ENCODE measurements at places on chromosomes 3 and 15.

DNA sequence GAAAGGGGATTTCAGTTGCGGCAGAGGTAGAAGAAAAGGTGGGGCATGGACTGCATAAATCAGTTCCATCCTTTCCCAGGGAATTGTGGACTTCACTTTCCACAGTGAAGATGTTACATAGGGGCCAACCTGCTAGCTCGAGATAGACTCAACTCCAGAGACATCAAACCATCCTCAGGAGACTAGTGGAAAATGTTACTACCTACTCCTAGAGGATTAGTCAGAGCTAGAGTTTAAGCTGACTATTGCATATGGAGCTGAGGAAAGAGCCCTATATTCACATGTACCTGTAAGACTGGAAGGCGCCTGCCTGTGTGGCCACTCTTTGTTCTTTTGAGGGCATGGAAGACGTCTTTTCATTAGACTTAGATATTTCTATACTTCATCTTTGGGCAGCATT, 69.2 kb downstream of the KLHL25 start:
- no peak for DNase-seq

- DNase-seq: no peak
Observed at GRCh38 chr3:24018784-24019570, 73.9 kb downstream of the NR1D2 start.

- DNase-seq: peak; percentile 44
Observed at GRCh38 chr3:118628704-118629341, 405.8 kb downstream of the IGSF11 start.

- no peak for DNase-seq
Observed at GRCh38 chr3:61372723-61373122, 121.5 kb upstream of the FHIT start.

- no peak for DNase-seq
Observed at GRCh38 chr15:73647259-73648013, 14.2 kb upstream of the NPTN start.

- DNase-seq: peak; percentile 34
Observed at GRCh38 chr3:152257563-152258035, 11.1 kb upstream of the MBNL1 start.

GRCh38 chr3:105553851-105554250, 187.1 kb downstream of the ALCAM start:
- no peak for DNase-seq

DNA sequence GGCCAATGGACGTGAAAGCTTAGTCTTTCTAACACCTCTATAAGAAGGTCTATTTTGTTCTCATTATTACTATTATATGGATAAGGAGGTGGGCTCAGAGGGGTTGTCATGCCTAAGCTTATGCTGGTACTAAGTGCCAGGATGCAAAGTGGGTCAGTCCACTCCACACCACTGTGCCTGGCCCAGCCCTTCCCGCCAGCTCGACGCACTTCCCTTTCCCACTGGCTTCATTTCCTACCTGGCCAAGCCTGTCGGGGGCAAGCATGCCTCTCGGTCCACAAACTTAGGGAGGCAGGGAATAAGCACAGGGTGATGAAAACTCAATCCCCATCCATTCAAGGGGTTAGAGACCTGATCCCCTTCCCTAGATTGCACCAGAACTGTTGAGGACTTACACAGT, 5.9 kb upstream of the SYNM start:
- no peak for DNase-seq

DNA sequence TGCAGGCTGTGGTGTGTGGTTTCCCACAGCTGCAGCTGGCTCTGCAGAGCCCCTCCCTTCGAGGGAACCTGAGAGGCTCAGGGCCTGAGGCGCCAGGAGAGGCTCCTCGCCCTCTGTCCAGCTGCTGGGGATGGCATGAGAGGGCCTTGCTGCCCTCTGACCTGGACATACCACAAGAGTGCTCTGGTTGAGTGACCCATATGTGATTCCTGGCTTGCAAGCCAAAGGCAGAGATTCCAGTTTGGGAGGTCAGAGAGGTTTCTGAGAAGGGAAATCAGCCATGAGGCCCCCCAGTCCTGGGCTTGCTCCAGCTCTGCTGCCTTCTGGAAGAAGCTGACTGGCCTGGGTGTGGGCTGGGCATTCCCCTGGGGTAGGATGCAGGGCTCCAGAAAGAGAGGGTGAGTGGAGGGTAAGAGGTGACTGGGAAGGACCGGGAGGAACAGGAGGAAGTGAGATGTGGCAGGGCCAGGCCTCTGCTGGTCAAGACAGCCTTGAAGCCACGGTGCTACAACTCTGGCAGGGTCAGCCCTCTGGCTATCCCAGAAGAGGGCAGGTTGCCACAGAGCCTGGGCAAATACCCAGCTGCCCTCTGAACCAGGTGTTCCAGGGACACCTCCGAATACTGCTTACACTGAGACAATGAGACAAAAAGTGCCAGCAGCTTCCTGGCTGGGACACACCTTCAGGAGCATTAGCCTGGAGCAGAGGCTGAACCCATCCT, 16.0 kb upstream of the SRP14 start:
- peak; percentile 75 for DNase-seq

DNA sequence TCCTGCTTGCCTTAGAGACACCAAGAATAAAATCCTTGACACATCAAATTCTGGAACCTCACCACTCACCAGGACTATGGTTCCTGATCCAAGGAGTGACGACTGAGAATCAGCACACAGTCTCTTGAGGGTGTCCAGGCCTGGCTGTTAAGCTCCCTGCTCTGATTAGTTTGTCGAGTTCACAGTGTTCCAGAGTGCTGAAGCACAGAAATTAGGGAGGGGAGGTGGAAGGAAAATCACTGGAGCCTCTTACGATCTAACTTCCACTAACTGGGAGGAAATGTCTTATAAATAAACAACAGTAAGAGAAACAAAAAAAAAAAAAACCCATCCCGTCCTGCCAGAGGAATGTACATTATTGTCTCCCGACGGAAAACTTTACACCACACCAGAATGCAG, 330.2 kb downstream of the TIGIT start:
- DNase-seq: no peak

- DNase-seq: no peak
Observed at GRCh38 chr3:128222796-128223385, 69.6 kb downstream of the EEFSEC start.

DNA sequence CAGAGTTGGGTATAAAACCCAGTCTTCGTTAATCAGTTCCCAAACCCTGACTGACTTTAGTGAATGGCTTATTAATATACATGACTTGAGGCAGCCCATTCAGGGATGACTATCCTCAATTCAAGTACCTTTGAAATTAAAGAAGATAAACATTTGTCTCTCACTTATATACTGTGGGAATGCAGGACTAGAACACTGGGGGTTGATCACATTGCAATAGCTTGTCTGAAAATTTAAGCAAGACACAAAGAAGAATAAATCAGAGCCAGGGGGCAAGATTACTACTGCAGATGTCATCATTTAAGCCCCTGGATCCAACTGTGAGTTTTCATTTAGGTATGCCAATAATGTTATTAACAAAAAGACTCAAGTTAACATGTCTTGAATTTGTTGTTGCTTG, 647.7 kb downstream of the ZPLD1 start:
- DNase-seq: no peak

DNA sequence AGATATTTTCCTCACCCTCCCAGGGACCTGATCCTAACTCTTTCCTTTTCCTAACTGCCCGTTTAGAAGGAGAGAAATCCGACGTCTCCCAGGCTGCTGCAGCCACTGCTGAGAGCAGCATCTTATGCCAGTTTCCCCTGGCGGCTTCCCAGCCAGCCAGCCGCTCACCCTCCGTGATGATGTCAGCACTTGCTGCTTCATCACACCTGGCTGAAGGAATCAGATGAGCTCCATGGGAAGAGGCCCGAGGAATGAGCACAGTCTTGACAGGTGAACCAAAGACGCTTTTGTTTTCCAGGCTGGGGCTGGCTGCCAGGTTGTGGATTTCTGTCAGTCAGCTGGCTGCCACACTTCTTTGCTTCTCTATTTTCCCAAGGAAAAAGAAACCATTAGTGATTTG, 445.1 kb upstream of the RBMS3 start:
- no peak for DNase-seq

- DNase-seq: no peak
Observed at GRCh38 chr3:178002113-178002512, 534.1 kb upstream of the KCNMB2 start.

DNA sequence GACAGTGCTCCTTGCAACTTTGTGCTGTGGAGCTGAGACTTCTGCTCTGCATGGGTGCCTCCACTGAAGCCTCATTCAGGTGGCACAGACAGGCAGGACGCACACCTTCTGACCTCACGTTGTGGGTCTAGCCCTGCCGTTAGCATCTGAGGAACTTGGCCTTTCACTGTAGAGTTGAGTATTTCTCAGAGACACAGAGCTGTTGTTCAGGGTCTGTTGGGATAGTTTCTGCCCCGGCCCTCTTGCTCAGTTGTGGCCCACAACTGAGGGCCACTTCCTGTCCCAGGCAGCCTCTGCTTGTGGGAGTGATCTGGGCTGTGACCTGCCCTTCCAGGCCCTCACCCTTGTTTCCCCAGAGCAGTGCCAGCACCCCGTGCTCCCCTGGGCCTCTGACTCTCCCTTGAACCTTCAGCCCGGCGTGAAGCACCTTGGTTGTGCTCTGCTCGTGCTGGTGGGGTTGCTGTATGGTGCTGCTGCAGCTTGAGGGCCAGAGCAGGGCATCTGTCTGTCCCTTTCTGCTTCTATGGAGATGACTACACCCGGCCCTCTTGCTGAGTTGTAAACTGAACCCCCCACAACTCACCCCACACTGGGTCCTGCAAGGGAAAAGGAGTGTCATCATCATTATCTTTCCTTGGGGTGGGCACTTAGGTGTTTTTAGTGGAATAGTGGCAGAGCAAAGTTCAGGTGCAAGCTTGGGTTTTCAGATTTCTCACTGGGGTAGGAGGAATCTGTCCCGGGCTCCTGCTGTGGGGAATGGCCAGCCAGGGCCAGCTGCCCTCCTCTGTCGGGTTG, 11.7 kb downstream of the BAHD1 start:
- peak; percentile 45 for DNase-seq

DNA sequence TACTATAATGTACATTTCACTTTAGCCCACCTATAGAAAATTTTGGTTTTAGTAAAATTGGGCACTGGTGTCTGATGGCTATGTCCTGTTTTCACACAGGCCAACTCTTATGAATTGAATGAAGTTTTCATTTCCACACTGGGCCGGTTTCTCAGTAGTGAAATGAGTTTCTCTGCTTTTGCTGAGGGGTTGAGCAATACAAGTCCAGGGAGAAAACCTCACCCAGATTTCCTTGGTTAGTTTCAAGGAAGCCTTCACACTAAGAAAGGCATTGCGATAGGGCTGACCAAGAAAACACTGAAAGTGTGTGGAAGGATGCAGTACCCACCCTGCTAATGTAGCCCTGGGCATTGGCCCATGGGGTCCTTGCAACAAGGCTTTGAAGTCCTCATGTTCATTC, 331.5 kb upstream of the CFAP20DC start:
- no peak for DNase-seq

GRCh38 chr3:47344971-47345370, 35.9 kb upstream of the PTPN23 start:
- no peak for DNase-seq

DNA sequence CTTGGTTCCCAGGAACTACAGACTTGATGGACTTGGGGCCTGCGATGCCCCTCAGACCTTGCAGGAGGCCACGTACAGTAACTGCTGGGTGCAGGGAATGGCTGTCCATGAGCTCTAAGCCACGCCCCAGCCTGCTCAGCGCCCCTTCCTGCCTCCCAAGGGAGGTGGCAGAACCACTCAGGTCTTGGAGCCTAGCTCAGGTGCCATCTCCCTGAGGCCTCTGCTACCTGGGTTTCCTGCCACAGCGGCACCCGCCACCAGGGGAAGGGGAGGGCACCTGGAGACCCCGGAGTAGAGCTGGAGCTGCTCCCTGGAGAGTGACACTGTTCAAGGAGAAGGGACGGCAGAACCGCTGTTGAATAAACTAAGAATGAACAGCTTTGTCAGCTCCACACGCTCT, 77.8 kb upstream of the RPL32 start:
- no peak for DNase-seq

DNA sequence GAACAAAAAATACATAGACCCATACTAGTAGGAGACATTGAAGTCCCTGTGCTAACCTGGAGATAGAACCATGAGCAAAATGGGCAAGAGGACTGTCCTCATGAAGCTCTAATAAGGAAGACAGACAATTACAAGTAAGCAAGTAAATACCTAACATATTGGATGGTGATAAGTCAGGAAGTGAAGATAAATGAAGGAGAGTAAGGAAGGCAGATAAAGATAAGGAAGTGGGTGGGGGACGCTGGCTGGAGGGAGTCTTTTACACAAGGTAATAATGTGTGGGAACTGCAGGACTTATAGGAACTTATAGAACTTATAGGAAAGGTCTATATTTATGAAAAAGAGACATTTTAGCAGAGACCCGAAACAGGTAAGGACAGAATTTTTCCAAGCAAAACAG, 148.9 kb upstream of the ABI3BP start:
- no peak for DNase-seq

DNA sequence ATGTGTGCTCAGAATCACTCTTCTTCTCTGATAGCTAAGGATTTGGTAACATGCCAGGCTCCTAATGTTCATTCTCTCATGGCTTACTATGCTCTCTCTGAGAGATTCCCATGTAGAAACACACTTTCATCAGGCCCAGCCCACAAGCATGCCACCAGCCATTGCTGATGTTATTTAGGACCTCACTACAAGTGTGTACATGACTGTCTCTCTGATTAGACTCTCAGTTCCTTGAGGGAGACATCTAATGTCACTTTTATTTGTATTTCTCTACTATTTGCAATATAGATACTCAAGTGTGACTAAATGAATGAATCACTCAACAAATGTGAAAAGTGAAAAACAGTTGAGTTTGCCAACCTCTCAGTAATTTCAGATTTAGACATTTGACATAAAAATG, 84.3 kb upstream of the ARL6 start:
- DNase-seq: no peak

- DNase-seq: no peak
Observed at GRCh38 chr3:126112531-126113237, 28.8 kb upstream of the SLC41A3 start.

DNA sequence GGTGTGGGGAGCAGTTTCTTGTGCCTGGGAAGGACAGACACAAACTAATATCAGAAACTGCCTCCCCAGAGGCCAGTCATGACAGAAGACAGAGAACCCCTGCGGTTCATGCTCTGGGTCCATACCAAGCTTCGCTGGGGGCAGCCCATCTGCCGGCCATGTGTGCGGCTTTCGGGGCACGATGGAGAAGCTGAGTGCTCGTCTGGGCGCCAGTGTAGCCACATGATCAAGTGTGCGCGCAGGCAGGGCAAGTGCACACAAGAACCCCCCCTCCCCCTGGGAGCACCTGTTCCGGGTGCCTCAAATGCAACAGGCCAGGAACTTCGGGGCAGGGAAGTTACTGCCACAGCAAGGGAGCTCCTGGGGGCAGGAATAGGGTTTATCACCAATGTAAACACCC, 1.8 kb downstream of the ADAMTS17 start:
- no peak for DNase-seq

DNA sequence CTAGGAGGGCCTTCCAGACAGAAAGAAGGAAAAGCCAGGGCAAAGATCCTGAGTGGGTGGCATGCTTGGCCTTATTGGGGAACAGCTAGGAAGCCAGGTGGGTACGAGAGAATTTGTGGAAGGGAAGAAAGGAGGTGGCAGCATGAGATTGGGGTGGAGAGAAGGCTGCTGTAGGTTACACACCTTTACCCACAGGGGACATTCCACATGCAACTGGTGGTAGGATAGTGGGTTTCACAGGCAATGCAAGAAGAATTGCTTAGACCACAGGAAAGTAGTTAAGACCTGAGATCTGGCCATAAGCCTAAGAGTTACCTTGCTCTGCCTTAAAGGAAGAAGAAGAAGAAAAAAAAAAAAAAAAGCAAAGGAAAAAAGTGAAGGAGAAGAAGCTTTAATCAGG, 19.8 kb downstream of the ANP32A start:
- no peak for DNase-seq

Measured in activated naive CD4-positive, alpha-beta T cell treated with anti-CD3 and anti-CD28 coated beads, Interleukin-2, amount 10 ng/mL, durations not matched to agents 7 days and 5 days (primary cell).